ENCODE measurements at places on chromosomes 16 and 17.
A peak's percentile ranks its signal among the peaks of the same experiment; 100 is the strongest.

GRCh38 chr17:57783338-57783742, 38.2 kb upstream of the CCDC182 start:
- peak; percentile 47 for DNase-seq

DNA sequence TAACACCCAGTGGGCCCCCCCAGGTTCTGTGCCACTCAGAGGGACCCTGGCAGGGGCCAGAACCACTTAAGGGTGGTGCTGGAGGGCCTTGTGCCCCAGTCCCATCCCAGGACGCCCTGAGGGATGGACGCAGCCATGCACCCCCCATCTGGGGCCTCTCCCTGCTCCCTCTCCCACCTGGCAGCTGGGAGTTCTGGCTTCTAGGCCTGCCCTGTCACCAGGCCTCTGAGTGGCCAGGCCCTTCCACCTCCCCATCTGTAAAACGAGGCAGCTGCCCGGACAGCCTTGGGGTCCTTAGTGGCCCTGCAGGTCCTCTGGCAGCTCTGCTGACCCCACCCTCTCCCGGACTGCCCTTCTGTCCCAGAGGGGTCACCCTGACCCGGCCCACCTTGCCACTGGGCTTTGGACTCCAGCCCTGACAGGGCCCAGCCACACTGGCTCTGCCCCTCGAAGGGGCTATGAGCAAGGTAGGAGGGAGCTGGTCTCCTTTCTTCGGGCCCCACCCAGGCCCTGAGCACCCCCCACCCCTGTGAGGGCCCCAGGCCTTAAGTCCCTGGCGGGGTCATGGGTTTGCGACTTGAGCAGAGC, 12.3 kb downstream of the PAM16 start:
- DNase-seq = no peak

- no peak for DNase-seq
Measured at GRCh38 chr16:11386054-11386680, 40.9 kb downstream of the RMI2 start.

DNA sequence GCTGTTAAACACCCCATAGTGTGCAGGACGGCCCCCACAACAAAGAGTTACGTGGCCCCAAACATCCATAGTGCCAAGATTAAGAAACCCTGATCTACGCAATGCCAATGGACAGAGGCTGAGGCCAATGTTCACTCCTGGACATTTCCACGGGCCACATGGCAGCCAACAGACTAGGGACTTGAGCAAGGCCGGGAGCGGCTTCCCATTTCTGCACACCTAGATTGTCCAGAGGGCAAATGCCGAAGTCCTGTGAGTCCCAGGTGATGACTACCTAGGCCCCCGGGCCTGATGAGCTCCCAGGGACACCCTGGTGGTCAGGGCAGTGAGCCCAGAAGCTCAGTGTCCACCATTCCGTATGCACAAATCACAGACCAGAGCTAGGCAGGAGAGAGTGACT, 95.5 kb downstream of the AMFR start:
- no peak for DNase-seq

DNA sequence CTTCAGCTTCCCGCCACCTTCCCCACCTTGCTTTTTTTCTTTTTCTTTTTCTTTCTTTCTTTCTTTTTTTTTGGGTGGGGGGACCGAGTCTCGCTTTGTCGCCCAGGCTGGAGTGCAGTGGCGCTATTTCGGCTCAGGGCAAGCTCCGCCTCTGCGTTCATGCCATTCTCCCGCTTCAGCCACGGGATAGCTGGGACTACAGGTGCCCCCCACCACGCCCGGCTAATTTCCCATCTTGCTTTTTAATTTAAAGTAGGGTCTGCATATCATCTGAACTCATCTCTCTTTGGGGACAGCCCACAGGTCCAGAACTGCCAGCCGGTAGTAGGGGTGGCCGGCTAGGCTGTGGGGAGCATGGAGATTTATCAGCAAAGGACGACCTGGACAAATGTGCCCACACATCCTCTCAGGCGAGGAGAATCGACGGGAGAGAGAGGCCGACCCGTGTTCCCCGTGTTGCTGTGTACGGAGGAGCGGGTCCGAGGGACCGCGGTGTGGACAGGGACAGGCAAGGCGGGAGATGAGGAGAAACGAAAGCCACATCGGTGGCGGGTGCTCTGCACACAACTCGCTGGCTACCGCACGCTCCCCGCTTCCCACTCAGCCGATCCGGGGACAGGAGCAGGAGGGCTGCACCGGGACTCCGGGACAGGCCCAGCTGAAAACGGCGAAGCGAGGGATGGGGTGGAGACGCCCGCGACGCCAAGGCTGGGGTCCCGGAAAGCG, 2.4 kb downstream of the MT1M start:
- DNase-seq = no peak

- DNase-seq = no peak
Measured at GRCh38 chr16:27363246-27363632, 38.7 kb upstream of the IL21R start.

DNA sequence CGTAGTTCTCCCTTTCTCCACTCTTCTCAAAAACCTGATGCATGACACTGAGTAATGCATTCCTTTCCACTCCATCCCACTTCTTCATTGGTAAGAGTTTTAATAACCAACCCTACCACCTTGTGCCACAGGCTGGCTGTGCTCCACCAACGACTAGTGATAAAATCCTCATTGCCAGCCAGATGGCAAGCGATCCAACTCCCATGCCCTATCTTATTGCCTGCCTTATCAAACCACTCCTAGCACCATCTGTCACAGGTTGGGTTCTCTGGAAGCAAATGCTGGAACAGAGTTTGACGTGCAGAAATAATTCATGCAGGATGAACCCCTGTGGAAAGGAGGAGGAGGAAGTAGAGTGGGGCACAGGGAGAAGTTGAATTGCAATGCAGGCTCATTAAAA, 99.5 kb downstream of the CHD9NB start:
- DNase-seq = no peak

DNA sequence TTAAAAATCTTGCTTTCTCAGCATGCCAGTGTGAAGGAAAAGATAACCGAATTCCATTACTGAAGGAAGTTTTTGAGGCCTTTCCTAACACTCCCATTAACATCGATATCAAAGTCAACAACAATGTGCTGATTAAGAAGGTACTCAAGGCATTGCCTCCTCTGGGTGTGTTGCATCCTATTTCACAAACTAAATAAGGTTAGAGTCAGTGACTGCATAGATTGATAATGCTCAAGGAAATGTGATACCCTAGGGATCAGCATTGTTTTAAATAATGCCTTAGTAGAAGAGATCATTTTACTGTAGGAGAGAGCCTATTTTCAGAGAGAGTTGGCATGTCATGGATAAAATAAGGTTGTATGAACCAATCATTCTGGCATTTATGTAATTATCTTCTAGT, 36.8 kb downstream of the GDPD1 start:
- no peak for DNase-seq

DNA sequence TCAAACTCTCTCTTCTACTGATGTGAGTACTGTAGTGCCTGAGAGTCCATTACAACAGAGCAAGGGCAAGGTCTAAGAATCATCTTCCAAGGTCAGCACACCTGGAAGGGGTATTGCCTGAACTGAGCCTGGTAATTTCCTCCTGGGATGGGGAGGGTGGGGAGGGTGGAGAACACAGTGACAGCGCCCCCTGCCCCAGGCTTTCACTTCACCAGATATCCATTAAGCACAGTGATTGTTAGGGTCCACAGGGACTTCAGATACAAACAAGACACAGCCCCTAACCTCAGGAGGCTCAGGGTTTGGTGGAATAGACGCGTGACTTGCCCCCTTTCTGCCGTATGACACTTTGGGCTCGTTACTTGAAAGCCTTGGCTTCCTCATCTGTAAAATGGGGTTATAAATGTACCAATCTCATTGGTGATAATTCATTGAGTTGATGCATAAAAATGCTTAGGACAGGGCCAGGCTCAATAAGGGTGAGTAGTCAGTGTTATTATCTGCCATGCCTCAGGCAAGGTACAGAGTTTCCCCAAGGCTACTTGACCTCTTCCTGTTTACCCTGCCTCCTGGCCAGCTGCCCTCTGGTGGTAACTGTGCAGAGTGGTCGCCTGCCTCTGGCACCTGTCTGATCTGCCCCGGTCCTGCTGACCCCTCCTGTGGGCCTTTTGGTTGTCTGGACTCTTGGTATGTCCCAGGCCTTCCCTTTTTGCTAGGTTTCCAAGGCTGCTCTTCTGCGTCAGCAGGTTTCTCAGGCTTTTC, 13.1 kb upstream of the BRD7 start:
- no peak for DNase-seq

GRCh38 chr17:82006468-82007227, 16.0 kb downstream of the CENPX start:
- peak; percentile 61 for DNase-seq

GRCh38 chr17:82003411-82004381, 19.0 kb downstream of the CENPX start:
- DNase-seq = peak; percentile 98

DNA sequence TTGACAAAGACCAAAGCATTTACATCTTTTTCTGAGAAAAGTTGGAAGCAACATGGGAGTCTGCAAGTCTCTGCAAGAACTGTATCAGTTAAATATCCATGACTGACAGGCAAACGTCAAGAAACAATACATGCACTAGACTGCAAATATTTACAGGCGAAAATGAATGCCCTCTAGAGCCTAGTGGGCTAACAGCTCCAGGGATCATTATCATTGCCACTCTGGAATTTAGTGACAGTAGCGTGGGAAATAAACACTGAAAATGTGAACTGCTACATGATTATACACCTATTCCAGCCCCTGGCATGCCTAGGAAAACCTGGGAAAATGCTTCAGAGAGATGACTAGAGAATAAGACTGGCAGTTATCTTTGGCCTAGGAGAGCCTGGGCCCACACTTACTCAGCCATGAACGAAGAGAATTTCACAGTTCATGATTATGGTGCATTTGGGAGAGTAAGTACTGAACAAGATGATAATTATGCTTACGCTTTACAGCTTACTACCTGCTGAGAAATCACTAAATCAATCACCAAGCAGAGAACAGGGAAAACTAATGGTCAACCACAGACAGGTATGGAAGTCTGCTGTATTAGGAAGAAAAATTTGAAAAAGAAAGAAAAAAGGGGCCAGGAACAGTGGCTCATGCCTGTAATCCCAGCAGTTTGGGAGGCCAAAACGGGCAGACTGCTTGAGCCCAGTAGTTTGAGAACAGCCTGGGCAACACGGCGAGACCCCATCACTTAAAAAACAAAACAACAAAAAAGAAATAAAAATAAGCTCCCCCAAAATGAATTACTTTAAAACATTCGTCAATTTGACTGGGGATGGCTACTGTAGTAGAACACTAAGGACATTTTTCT, 66.6 kb upstream of the CLEC18B start:
- DNase-seq = no peak

GRCh38 chr17:39617446-39618245, 9.1 kb upstream of the PPP1R1B start:
- peak; percentile 65 for DNase-seq

- DNase-seq = peak; percentile 65
Measured at GRCh38 chr17:37710344-37710886, 34.4 kb downstream of the HNF1B start.

- DNase-seq = no peak
Measured at GRCh38 chr17:39183045-39183444, 14.4 kb downstream of the CACNB1 start.

DNA sequence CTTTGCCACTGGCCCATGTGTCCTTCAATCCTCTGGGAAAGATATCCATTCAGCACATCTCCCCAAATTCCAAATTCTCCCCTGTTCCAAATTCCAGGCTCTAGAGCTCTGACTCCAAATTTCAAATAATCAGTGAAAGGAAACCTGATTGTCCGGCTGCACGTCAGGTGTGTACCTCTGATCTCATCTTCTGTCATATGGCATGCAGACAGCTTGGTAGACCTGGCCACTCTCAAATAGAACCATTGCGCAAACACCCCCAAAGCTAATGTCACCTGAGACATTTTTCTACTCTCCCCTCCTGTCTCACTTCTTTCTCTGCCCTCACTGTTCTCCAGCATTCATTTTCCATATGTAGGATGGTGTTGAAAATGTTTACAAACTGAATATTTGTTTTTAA, 337.0 kb upstream of the DYNLRB2 start:
- DNase-seq = no peak

GRCh38 chr17:35846055-35846809, 22.5 kb downstream of the HEATR9 start:
- peak; percentile 69 for DNase-seq

DNA sequence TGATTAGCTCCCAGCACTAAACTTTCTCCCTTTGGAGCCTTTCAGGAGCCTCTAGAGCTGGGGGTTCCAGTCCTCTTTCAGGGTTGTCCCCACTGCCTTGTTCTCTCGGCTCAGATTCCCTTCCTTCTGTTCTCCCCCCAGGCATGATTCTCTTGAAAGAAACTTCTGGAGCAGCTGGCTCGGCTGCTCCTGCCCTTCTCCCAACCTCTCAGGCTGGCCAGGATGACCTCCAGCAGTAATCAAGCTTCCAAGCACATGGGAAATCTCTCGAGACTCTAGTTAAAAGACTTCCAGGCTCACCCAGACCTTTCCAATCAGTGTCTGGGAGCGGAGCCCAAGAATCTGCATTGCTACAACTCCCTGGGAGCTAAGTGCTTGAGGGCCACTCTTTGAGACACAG, 3.6 kb downstream of the SDK2 start:
- DNase-seq = no peak

GRCh38 chr16:81554979-81555378, 110.4 kb downstream of the CMIP start:
- DNase-seq = no peak

DNA sequence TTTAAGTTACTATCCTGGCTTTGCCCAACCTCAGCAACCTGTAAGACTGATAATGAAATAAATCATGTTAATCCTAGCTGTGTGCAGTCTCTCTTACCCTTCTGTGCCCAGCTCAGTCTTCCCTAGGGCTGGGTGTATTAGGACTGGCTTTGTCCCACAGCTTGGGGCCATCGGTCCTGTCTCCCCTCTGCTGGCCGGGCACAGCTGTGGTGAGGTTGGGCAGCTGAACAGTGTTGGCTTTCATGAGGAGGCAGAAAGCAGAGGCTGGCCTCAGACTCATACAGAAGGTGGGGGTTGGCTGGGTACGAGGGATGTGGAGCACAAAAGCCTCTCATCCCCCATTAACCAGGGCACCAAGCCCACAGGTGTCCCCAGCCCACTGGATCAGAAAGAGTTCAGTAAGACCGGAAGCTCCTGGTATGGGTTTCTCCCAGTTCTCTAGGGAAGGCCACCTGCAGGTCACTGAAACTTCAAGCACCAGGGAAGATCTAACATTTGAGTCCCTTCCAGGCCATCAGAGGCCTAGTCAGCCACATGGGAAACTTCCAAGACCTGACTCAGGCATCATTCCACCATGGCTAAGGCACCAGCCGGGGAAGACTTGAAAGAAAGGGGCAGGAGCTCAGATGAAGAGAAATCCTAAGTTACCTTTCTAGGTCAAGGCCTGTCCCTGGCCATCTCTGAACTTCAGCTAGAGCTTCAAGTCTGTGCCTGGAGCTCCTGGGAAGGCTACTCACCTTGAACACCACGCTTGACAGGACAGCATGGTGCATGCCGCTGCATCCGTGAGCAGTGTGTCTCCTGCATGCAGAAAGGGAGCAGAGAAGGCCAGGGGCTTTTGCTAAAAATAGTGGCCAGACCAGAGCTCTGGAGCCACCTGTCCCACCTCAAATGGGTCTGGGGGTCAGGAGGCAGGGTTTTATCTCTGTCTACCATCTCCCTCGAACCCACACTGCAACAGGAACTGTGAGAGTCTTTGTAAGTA, 8.8 kb downstream of the CNP start:
- peak; percentile 22 for DNase-seq

- DNase-seq = peak; percentile 85
Measured at GRCh38 chr16:56519459-56520250, at the start of gene BBS2. Gene BBS2 (minus strand): TSS chr16:56520024. CDS start chr16:56519862, 162 bp downstream.

Data from EH (cell line).